HFFc6 (cell line): ENCODE measurements at places on chromosomes 13 and 19.

- DNase-seq: peak; percentile 80
Measured at GRCh38 chr19:1855040-1855827, 7.0 kb upstream of the REXO1 start.

GRCh38 chr19:16623576-16623975 lies 4.4 kb downstream of the MED26 start:
- no peak for DNase-seq

DNA sequence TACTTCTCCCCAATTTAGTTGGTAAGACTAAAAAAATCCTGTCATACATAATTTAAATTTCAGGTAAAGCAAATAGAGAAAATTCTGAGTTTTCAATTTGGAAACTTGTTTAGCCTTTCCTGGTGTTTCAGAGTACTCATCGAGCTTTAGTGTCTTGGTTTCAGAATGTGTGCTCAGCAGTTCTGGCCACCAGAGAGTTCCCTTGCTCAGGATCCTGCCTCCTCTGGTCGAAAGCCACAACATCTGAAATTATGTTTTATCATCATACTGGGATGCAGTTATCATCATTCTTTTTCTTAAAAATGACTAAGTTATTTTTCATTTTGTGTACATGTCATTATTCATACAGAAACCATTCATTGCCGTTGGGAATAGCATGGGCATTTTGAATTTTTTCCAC lies 263.2 kb upstream of the SPRY2 start:
- DNase-seq: no peak

- DNase-seq: no peak
Measured at GRCh38 chr19:723714-724113, 15.0 kb downstream of the PALM start.

- no peak for DNase-seq
Measured at GRCh38 chr13:41162151-41162550, 29.5 kb upstream of the KBTBD6 start.

DNA sequence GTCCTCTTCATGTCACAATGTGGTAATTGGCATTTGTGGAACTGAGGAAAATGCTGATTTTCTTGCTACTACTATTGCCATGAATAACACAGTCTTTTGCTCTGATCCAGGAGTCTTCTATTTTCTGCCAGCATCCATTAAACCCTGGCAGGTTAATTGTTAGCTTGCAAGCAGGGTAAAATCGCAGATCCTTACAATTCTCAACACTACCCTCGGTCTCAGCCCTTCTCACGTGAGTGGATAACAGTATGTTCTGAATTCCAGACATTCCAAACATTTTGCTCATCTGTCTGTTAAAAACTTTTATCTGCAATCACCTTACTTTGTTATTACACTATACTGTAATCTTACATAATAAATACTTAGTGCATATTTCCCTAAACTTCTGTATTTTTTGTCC lies 251.3 kb upstream of the ATXN8OS start:
- no peak for DNase-seq

GRCh38 chr13:45368571-45368970 lies 27.6 kb upstream of the TPT1 start:
- no peak for DNase-seq

DNA sequence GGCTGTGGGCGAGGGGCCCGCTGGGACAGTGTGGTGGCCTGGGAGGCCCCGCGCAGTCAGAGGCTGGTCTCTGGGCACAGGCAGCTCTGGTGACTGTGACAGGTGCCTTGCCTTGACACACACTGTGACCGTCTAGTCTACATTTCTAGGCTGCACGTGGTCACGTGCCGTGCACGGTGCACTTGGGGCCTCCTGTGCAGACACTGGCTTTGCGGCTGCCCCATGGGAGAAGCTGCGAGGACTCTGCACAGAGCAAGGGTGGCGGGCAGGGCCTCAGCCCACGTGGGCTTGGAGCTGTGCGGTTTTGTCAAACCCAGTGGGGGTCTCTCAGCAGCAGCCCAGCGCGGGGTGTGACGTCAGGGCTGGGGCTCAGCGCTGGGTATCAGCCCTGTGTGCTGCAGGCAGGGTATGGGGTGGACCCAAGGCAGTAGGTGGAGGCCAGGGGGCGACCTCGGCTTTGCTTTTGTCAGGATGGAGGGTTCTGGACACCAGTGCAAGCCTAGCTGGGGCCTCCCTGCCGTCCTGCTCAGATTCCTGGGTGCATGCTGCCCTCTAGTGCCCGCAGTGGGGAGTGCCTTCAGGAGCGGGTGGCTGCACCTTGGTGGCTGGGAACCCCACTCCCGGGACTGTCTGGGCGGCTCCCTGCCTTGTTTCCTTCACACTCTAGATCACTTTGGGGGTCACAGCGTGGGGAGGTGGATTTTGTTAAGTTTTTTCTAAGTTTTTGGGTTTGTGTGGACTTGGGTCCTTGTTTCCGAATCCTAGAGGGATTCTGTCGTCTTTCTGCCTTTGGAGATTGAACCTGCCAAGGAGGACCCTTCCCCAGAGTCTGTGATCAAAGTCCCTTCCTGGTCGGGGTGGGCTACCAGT lies 62.6 kb downstream of the KDM4B start:
- peak; percentile 67 for DNase-seq

DNA sequence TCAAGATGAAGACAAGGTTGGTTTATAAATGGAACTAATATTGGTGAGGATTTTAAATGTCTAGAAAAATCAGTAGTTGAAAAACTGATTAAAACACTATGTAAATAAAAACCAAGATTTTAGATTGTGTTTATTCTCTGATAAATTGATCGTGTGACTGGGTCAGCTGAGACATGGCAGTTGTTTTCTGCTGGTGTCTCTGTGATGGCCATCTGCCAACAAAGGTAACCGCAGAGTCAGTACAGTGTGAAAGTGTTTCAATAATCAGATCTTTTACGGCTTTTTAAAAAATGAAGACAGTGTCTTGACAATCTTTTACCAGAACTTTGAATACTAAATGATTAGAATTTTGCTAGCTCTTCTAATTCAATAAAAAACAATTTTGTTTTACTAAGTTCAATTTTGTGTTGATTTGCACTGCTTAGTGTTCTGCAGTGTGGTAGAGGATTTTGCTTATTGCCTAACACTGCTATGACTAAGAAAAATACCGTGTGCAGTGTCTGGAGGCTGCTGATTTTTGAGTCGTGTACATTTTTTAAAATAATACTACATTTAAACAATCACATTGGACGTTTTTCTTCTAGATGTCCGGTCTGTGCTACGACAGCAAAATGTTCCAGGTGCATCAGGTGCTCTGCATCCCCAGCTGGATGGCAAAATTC lies 32.7 kb upstream of the GPR183 start:
- peak; percentile 27 for DNase-seq

GRCh38 chr13:91169321-91170050 lies 178.0 kb upstream of the MIR17HG start:
- DNase-seq: no peak

- DNase-seq: no peak
Measured at GRCh38 chr19:17602872-17603510, 47.5 kb downstream of the COLGALT1 start.
